ENCODE measurements at places on chromosomes 1 and 21.

DNA sequence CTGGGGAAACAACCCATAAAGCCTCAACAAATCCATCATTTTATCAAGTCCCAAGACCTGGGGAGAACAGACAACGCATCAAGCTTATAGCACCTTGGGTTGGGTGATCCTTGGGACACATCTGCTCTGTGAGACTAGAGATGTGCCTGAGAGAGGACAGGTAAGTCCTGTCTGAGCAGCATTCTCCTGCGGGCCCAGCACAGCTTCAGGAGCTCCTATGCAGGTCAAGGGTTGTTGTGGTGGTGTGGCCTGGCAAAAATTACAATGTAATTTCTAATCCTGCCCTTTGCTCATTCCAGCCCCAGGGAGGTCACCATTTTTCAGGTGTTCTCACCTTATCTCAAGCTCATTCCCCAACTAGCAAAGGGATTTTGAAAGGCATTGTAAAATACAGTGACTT lies 608.1 kb upstream of the CAMK1G start:
- no peak for DNase-seq

DNA sequence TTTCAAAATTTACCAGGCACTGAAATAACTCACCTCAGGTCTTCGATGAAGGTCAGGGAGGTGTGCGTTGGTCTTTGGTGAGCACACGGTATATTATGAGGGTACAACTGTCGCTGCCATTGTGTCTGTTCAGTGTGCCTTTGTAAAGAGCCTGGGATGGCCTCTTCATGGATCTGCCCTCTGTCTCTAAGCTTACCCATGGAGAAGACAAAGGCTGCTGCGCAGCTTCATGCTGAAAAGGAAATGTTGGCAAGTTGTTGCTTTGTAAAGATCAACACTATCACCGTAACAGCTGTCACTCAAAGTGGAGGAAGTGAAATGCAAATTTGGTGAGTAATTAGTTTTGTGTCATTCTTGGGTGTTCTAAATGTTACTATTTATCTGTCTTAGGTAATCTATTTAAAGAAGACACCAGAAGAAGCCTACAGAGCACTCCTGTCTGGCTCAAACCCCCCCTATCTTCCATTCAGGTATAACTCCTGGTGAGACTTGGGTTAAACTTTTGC lies 71.6 kb downstream of the CDC14A start:
- no peak for DNase-seq

- DNase-seq = no peak
Measured at GRCh38 chr1:20367116-20367585, 76.5 kb downstream of the VWA5B1 start.

- no peak for DNase-seq
Measured at GRCh38 chr1:241375886-241376285, 18.9 kb upstream of the RGS7 start.

DNA sequence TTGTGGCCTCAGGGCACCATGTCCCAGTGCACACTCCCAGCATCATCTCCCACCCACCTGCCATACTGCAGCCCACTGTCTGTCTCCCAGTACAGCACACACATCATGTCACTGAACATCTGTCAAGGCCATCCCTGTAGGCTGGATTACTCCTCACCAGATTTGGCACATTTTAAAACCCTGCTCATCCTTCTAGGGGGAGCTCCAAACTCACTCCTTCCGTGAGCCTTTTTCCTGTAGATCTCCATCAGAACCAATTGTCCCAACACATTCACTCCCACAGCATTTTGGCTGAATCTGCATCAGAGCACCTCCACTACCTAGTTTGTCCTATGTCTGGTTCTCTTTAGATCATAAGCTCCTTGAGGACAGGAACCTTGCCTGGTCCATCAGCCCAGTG lies 58.6 kb upstream of the GRIK3 start:
- DNase-seq = no peak

DNA sequence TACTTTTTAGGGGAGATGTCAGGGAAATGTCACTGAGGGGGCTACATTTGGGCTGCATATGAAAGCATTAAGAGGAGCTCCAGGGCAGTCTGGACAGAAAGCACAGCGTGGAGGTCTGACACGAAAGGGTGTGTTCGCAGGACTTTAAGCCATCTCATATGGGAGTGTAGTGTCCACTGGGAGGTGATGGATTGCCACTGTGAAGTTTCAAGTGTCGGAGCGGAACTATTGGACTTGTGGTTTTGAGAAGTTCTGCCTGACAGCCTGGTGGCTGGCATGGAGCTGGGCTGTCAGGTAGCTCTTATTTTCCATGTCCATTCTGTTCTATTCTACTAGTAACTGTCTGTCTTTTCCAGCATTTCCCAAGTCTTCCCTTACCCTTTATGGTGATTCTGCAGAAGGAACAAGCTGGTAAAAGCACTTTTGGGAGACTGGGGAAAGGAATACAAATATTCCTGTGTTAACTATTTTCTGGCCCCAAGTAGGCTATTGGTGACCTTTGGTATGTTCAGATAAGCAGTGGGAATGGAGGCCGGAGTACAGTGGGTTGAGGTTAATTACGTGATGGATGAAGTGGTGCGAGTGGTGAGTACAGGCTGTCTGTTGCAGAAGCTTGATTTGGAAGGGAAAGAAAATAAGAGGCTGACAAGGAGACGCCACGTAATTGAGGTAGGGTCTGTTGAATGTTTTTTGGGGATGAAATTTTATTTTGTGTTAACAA lies 19.3 kb downstream of the B3GALT5 start:
- no peak for DNase-seq

GRCh38 chr1:184827600-184828368 lies 73.1 kb upstream of the EDEM3 start:
- no peak for DNase-seq

DNA sequence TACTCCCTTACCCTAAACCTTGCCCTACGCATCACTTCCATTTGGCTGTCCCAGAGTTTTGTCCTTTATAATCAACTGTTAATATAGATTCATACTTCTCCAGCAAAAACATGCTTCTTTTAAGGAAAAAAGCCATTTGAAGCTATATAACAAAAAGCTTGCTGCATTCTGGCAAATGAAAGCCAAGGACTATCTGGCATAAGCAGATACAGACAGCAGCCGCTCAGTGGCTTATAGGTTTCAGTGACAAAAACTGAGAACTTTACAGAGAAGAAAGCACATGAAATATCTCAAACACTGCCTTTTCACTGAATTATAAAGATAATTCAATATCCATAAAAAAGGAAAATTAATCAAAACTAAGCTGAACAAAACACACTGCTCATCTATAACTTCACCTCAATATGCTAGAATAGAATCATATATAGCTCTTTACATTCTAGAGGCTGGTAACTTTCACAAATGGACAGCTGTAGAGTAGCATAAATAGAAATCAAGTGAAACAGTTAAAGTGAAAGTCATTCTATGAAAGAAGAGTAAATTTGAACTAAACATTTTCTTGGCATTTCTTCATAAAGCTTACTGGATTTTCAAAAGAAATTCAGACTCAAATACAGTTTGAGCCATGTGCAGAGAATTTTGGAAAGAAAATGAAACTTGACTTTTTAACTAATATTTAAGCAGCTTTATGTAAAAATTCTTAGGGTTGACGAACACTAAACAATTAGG lies 19.6 kb downstream of the CDC42BPA start:
- DNase-seq = no peak

DNA sequence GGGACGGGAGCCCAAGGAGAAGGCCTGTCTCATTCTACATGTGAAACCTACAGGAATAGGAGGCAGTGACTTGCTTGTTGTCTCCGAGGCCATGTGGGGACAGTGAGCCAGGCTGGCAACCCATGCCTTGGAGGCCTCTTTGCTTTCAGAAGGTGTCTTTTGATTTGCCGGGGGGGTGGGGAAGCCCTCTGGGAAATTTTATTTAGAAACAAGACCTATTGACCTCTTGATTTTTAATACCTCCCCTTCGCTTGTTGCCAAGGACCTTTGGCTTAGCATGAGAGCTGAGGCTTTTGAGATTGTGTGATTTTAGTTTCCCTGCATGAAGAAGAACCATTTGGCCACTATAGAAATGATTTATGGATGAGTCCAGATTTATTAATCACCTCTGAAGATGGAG lies 4.1 kb downstream of the ARMH1 start:
- DNase-seq = no peak

DNA sequence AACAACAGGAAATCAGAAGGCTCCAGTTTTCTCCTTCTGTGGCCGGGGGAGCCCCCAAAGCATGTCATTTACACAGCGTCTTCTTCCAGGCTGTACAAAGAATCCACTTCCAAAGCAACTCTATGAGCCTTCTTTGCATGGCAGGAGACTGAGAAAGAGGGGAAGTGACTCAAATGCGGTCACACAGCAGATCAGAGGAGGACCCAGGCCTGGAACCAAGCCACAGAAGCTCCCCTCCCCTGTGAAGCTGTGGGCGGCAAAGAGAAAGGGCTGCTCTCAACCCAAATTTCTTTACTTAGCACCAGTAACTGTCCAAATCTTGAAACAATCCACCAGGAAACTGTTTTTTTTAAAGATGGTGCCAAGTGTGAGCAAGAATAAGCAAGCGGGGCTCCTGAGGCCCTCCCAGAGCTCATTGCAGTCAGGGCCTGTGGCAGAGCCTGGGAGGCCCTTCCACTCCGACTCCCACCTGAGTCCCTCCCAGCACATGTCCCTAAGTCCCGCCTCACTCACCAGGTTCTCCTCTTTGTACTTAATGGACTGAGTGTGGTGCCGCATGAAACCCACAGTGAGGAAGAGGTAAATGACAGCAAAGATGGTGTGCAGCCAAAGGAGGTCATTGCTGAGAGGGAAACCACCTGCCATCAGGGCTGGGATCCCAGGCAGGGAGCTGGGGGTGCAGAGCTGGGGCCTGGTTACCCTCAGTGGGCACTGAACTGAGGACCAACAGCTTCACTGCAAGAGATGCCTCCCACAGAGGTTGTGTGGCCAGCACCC lies 15.9 kb downstream of the TMEM63A start:
- DNase-seq = no peak

DNA sequence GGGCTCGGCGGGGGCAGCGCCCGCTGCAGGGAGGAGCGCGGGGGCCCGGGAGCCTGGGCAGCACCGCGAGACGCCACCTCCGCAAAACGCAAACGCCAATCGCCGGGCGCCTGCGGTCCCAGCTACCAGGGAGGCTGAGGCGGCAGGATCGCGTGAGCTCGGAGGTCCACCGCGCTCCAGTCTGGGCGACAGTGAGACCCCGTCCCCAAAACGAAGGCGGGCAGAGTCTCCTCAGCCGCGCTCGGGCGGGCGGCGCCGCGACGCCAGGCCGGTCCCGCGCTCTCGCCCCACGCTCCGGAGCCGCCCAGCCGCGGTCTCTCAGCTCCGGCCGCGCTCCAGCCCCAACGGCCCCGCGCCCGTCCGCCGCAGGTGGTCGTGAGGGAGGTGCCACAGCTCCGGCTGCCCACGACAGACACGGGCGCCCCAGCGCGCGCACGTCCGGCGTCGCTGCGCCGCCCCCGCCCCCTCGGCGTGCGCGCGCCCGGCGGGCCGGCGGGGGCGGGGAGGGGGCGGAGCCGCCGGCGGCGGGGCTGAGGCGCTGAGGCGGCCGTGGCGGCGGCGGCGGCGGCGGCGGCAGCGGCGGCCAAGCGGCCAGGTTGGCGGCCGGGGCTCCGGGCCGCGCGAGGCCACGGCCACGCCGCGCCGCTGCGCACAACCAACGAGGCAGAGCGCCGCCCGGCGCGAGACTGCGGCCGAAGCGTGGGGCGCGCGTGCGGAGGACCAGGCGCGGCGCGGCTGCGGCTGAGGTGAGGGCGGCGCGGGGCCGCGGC lies at the start of gene ADARB1:
ADARB1 (plus strand) TSS at position 533 of the 770 bp plus-strand sequence. CDS start 97,077 bp downstream, outside the sequence.
- DNase-seq = peak; percentile 74

- no peak for DNase-seq
Measured at GRCh38 chr1:221874285-221875003, 132.6 kb upstream of the DUSP10 start.

DNA sequence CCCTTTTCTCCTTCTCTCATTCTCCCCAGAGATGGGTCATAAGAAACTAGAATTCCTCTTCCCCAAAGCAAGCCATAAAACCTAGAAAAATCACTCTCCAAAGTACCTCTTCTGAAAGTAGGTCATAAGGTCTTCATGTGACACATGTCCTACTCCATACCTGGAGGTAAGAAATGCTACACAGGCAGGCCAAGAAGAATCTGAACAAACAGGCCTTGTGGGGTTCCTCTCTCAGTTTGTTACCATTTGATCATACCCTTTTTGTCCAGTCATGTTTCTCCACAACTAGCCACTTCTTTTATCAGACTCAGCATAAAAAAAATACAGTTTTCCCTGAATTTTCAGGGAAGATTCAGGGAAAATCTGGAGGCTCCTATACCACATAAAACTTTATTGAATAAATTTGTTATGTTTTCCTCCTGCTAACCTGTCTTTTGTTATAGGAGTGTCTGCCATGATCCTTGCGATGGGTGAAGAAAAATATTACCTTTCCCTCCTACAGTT lies 134.4 kb upstream of the LMO4 start:
- no peak for DNase-seq

GRCh38 chr1:236393681-236394481 lies at the start of gene EDARADD:
EDARADD (plus strand) TSS chr1:236394286; CDS start chr1:236394445, 159 bp downstream.
- DNase-seq = peak; percentile 26

DNA sequence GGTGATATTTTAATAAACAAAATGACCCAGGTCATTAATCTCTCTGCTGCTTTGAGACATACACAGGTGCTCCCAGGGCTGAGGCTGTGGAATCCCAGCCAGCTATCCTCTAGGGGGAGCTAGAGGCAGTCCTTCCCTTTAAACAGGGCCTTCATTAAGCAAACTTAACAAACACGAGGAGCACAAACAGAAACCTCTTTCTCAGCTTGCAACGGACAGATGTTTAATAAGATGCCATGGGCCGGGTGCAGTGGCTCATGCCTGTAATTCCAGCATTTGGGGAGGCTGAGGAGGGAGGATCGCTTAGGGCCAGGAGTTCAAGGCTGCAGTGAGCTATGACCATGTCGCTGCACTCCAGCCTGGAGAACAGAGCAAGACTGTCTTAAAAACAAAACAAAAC lies 106.7 kb downstream of the HIVEP3 start:
- peak; percentile 36 for DNase-seq

GRCh38 chr1:41517062-41517438 lies 32.6 kb upstream of the EDN2 start:
- no peak for DNase-seq

- no peak for DNase-seq
Measured at GRCh38 chr1:178743801-178744200, 18.8 kb downstream of the RALGPS2 start.

DNA sequence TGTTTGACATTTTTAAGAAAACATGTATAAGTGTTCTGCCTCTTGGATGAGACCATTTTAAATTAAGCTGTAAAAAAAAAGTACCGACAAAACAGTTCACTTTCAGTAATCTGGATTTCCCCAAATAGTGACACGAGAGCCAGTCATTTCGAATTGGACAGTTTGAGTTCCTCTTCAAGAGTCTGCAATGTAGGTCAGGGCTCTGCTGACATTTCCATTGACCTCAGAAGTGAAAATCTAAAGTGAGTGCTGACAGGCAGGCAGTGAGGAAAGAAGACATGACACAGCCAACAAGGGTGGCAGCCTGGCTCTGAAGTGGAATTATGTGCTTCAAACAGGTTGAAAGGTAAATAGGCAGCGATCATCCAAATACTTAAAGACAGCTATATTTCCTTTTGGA lies at the start of gene IL23R:
IL23R (plus strand) TSS at position 259 of the 400 bp plus-strand sequence. CDS start 1,667 bp downstream, outside the sequence.
- no peak for DNase-seq

- DNase-seq = no peak
Measured at GRCh38 chr1:36481771-36482723, 666 bp downstream of the CSF3R start.

- DNase-seq = no peak
Measured at GRCh38 chr1:69433073-69433472, 134.6 kb upstream of the LRRC7 start.

GRCh38 chr1:223845810-223846682 lies at the start of gene TP53BP2:
TP53BP2 (minus strand) TSS chr1:223845947; CDS start chr1:223845680, 267 bp downstream.
- DNase-seq = peak; percentile 93

GRCh38 chr1:227734546-227734855 lies 601 bp downstream of the JMJD4 start:
- peak; percentile 28 for DNase-seq
